T-helper 17 cell (primary cell): ENCODE measurements at places on chromosomes 7 and 10. TPM values are rescaled to one million over a fixed set of nuclear protein-coding genes. Genes with fewer than 3 reads are reported as not detected.

GRCh38 chr7:1362301-1362700, 97.0 kb downstream of the MICALL2 start:
- peaks cover 8% of the 10 kb centered on the region for H3K27me3 ChIP-seq
- no peak for DNase-seq
- H3K4me3 ChIP-seq: no peak overlapping the region

DNA sequence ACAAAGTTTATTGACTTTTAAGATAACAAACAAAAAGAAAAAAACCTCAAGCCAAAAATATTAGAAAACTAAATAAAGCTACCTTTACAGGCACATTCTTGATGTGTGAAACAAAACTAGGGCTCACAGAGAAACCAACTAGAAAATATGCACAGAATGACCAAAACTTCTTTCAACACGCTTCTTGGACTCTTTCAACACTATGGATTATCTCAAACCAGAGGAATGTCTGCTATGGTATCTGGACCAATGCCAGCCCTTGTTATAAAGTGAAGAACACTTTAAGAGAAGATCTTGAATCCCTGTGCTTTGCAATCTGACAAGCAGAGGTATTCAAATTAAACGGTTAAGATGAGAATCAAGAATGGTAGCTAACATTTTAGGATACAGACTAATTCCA, 76.6 kb downstream of the DNAJC1 start:
- no peak overlapping the region for H3K4me3 ChIP-seq
- no peaks in the 10 kb centered on the region for H3K36me3 ChIP-seq
- H3K4me1 ChIP-seq: peaks cover 5% of the 10 kb centered on the region
- H3K27me3 ChIP-seq: no peaks in the 10 kb centered on the region
- no peak overlapping the region for H3K27ac ChIP-seq
- no peak for DNase-seq

DNA sequence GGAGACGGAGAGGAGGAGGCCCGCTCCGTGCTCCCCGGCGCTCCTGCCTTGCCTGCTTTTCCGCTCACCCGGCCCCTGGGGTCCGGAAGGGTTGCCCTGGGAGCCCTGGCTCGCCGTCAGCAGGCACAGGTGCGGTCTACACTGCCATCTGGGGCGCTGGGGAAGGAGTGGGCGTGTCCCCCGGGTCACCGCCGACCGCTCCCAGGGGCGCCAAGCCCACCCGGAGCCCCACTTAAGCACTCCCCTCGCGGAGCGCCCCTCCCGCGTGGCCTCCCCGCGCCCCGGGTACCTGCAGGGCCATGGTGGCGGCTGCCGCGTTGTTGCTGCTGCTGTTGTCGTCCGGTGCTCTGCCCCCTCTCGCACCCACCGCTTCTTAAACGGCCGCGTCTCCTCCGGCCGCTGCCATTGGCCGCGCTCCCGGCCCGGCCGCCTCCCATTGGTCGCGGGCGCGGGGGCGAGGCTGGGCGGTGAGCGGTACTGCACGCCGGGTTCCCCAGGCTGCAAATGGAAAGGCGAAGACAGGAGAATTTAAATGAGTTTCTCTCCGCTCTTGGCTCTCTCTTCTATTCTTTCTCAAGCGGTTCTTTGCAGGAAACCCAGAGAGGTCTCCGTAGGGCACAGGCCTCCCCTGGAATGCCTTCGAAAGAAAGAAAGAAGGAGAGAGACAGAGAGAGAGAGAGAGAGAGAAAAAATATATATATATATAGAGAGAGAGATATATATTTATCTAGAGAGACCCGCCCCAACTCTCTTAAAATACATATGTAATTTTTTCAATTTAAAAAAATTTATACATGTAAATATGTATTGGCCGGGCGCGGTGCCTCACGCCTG, at the start of gene ACBD7:
TSS of gene ACBD7 (minus strand) at position 349 of the 834 bp plus-strand sequence. CDS start at position 301, 48 bp downstream.
- H3K4me3 ChIP-seq: peak within 1 kb of the TSS; percentile 81
- no peaks in the 10 kb centered on the region for H3K27me3 ChIP-seq
- peaks cover 8% of the 10 kb centered on the region for H3K4me1 ChIP-seq
- no peaks in the 10 kb centered on the region for H3K36me3 ChIP-seq
- H3K27ac ChIP-seq: no peak within 1 kb of the TSS

- no peak for DNase-seq
- H3K4me1 ChIP-seq: peaks cover 4% of the 10 kb centered on the region
- no peaks in the 10 kb centered on the region for H3K27me3 ChIP-seq
- no peak overlapping the region for H3K4me3 ChIP-seq
Measured at GRCh38 chr10:21950566-21950965, 53.0 kb downstream of the DNAJC1 start.

DNA sequence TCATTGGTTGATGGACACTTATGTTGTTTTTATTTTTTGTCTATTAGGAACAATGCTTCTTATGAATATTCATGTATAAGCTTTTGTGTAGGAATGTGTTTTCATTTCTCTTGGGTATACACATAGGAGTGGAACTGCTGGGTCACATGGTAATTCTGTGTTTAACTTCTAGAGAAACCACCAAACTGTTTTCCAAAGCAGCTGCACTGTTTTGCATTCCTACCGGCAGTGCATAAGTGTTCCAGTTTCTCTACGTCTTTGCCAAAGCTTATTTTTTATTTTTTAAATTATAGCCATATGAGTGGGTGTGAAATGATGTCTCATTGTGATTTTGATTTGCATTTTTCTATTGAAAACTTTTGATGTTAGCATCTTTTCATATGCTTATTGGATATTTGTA, 51.3 kb downstream of the ADK start:
- H3K27ac ChIP-seq: no peak overlapping the region
- H3K27me3 ChIP-seq: no peaks in the 10 kb centered on the region
- no peaks in the 10 kb centered on the region for H3K36me3 ChIP-seq
- no peak for DNase-seq
- H3K4me1 ChIP-seq: peaks cover 5% of the 10 kb centered on the region
- no peak overlapping the region for H3K4me3 ChIP-seq

GRCh38 chr10:70549962-70550458, 52.5 kb downstream of the PRF1 start:
- H3K27me3 ChIP-seq: peaks cover 11% of the 10 kb centered on the region
- no peak overlapping the region for H3K4me3 ChIP-seq
- H3K27ac ChIP-seq: no peak overlapping the region
- peaks cover 2% of the 10 kb centered on the region for H3K4me1 ChIP-seq
- no peaks in the 10 kb centered on the region for H3K36me3 ChIP-seq

Gene ZNF425
- total RNA-seq: 0.87 TPM

Gene PPP1R3C
- total RNA-seq: not detected

Gene GBX1
- not detected for total RNA-seq

Gene POM121
- total RNA-seq: 63.0 TPM
